COR-L47 (cell line): ENCODE measurements at places on chromosomes 6 and 20.

GRCh38 chr6:162053084-162053483 lies 674.5 kb downstream of the PRKN start:
- DNase-seq, result no peak

- DNase-seq, result no peak
These were observed 5.0 kb upstream of the GSTA1 start for GRCh38 chr6:52808660-52809059.

- DNase-seq, result no peak
These were observed 402.8 kb downstream of the PKHD1 start for GRCh38 chr6:51684603-51685002.

- DNase-seq, result no peak
These were observed 24.9 kb upstream of the SASH1 start for GRCh38 chr6:148317739-148318138.

DNA sequence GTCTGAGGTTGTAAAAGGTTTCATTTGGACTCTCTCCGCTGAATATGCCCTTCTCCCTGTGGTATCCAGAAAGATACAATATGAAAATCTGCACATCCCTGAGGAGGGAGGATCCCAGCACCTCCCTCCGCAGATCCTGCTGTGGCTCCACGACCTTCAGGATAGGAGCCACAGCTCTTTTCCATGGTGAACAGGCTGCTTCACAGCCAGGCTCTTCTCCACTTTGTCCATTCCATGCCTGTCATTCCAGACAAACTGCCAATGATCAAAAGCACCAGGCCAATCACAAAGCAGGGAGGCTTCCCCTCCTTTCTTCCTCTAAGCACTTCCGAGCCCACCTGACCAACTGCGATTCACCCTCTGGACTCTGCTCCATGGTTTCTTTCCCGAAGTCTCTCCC lies 339.8 kb downstream of the ESR1 start:
- DNase-seq, result no peak

DNA sequence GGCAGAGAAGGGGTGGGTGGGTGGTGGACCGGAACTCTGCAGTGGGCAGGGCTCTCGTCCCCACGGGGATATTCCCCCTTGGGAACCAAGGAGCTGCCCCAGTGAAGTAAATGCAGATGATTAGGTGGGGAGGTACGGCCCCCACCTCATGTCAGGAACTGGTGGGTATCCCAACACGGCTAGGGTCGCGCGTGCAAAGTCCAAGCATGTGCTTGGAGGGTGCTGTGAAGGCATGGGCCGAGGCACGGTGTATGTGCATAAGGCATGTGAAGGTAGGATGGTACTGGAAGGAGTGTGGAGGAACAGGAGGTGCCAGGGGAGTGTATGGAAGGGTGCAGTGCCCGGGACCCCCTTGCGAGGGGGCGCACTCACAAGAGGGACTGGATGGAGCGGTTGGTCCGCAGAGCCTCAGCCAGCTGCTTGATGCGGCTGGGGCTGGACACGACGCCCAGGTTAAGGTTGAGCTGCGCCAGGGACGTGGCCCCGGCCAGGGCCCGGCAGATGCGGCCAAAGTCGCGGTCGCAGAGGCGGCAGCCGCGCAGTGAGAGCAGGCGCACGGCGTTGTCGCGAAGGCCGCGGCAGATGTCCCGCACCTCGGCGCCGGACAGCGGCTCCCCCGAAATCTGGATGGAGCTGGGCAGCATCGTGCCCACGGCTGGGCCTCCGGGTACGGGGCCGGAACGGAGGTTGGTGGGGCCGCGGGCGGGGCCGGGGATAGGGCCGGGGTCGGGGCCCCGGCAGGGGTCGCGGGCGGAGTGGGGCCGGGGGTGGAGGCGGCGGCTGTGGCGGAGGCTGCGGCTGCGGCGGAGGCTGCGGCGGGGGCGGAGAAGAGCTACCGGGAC lies 783 bp downstream of the LRRC73 start:
- no peak for DNase-seq

DNA sequence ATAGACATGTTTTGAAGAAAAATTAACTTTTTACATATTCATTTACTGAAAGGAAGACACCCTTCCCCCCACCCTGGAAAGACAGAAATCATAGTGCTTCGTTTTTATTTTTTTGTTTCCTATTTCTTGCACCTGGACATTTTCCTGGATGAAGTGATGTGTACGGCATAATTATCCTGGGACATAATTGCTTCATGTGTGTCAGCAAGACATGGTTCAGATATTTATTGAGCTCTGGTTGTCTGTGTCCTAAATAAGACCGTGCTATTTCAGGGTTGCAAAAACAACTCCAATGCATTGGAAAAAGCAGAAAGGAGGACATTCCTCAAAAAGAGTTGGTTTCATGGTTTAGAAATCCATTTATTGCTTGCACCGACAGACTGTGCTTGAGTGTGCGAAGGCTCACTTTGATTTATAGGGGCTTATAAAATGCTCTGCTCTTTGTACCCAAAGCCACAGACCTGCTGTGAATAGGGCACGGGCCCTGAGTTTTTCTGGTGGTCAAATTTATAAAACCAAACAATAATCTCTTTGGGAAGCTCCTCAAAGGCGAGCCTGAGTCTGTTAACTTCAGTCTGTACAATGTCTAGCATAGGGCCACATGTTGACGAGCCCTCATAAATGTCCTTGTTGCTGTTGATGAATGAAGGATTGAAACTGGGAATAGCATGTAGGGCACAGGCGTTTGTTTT lies 179.5 kb downstream of the SOX4 start:
- peak; percentile 7 for DNase-seq

- no peak for DNase-seq
These were observed 26.9 kb downstream of the FOXF2 start for GRCh38 chr6:1416191-1416760.

- DNase-seq, result no peak
These were observed 74.8 kb downstream of the LRFN2 start for GRCh38 chr6:40512340-40512739.

DNA sequence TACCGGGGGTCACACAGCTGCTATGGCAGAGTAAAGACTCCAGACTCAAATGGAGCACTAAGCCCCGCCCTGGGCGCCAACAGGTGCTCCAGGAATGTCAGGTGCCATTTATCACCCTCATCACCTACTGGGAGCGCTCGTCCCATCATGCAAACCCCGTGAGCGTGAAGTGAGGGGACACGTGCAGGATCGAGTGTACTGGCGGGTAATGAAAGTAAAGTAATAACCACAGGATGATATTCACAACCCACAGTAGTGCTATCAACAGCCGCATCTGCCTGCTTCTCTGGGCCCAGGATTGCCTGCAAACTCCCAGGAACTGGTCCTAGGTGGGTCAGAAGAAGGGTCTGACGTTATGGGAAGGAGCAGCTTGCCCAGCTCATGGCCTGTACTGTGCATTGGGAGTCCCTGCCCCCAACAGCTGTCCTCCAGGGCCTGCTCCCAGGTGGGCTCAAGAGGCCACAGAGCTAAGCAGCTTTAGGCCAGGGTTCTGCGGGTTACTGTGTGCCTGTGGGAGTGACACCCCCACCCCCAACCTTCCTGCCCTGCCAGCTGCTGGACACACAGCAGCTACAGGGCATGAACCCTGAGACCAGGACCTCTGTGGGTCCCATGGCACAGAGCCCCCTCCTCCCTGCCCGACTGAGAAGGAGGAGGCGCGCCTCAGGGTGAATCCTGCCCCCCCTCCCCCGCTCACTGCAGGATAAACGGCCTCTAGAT lies 120.5 kb upstream of the SULF2 start:
- no peak for DNase-seq

DNA sequence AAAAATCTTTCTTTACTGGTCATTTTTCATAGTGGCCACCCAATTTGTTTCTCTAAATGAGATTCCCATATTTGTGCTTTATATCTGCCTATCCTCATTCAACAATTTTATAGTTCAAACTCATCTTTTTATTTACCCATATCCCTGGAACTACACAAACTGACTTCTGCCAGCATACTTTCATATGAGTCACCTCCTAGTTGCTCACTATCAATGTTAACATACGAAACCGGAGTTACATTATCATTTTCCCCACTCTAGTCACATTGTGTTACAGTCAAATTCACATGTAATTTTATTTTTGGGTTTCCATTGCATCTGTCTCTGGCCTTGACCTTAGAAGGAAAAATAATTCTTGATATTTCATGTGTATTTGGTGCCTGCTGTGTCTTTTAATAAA lies 499.4 kb downstream of the MAFB start:
- DNase-seq, result no peak

DNA sequence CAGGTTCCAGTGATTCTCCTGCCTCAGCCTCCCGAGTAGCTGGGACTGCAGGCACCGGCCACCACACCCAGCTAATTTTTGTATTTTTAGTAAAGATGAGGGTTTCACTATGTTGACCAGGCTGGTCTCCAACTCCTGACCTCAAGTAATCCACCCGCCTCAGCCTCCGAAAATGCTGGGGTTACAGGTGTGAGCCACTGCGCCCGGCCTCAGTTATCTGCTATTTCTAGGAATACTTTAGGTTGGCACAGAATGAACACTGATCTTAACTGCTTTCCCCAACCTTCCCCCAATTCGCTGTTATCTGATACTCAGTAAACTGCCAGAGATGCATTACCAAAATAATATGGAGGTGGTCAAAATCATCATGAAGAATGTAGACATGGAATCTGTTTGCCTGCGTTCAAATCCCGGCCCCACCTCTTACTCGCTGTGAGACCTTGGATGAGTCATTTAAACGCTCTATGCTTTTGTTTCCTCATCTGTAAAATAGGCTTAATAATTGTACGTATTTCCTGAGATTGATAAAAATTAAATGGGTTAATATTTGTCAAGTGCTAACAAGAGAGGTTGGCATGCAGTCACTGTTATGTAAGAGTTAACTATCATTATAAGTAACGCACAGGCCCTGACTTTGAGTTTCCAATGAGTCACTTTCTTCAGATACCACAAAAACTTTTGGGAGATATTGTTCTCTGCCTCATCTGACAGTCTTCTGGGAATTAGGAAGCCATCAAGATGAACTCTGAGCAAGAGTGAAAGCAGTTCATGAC lies 44.5 kb upstream of the NCOA3 start:
- no peak for DNase-seq

DNA sequence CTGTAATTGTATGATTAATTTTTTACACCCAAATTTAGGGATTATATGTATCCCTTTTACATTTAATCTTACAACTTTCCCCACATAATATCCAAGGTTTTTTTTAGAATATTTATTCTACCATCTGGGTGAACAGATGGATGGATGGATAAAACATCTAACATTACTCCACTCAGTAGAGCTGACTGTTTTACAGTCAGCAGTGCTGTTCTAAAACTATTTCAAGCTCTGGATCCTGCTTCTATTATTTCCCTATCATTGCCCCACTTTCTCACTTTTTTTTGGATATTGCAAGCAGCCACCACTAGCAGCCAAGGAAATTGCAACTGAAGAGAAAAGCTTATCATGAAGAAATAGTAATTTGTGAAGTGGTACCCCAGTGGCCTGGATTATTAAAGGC lies 173.7 kb downstream of the ARHGAP18 start:
- no peak for DNase-seq

DNA sequence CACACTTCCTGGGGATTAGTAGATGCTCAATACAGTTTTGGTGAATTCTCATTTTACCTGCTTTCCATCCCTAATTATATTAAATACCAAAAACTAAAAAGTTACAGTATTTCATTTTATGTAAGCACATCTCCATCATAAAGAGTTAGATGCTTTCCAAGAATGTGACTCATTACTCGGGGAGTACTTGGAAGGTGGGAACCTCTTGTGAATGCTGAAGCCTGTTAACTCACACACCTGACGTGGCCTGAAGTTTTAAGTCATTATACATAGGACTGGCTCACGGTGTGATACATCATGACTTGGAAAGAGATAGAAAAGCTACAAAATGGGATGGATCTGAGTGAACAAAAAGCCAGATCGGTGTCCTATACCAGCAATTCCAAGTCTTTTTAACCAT lies 2.2 kb upstream of the OSER1 start:
- DNase-seq, result no peak

GRCh38 chr6:144158133-144158532 lies 7.8 kb downstream of the STX11 start:
- no peak for DNase-seq

- DNase-seq, result no peak
These were observed 16.9 kb downstream of the SYTL3 start for GRCh38 chr6:158666628-158667359.

GRCh38 chr6:113017353-113017752 lies 670.2 kb downstream of the RFPL4B start:
- no peak for DNase-seq

DNA sequence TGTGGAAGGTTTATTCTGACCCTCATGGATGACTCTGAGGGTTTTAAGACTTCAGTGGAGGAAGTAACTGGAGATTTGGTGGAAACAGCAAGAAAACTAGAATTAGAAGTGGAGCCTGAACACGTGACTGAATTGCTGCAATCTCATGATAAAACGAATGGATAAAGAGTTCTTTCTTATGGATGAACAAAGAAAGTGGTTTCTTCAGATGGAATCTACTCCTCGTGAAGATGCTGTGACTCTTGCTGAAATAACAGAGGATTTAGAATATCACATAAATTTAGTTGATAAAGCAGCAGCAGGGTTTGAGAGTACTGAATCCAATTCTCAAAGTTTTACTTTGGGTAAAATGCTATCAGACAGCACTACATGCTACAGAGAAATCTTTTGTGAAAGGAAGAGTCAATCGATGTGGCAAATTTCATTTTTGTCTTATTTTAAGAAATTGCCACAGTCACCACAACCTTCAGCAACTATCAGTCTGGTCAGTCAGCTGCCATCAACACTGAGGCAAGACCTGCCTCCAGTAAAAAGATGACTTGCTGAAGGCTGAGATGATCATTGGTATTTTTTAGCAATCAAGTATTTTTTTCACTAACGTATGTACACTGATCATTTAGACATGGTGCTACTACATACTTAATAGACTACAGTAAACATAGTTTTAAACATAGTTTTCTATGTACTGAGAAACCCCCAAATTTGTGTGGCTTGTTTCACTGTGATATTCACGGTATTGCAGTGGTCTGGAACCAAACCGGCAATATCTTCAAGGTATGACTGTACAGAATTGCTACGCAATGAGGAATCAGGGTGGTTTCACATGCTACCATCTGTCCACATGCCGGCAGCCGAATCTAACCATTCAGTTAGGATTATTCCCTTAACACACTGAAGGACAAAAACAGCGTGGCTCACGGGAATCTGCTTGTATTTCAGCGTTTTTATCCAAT lies 149.0 kb downstream of the MYB start:
- DNase-seq, result no peak

GRCh38 chr6:33746036-33746600 lies 587 bp downstream of the IP6K3 start:
- DNase-seq, result no peak

- no peak for DNase-seq
These were observed 3.8 kb upstream of the SIRPB1 start for GRCh38 chr20:1623501-1624205.

DNA sequence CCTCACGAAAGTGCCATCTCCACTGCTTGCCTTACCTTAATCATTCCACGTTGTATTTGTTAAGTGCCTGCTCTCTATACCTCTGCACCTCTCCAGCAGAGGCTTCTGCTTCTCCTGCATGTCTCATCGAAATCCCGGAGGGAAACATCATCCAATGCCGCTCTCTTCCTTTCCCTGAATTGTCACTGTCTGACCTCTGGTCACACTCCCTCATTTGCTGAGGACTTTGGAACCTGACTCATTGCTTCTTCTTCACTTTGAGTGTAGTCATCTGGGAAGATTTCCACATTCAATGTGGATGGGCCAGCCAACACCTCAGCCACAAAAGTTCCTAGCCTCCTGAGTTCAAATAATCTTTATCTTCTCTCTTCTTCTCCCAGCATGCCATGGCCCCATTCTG lies 78.9 kb upstream of the BEND6 start:
- DNase-seq, result no peak
